ENCODE measurements at places on chromosomes 16 and 17.

DNA sequence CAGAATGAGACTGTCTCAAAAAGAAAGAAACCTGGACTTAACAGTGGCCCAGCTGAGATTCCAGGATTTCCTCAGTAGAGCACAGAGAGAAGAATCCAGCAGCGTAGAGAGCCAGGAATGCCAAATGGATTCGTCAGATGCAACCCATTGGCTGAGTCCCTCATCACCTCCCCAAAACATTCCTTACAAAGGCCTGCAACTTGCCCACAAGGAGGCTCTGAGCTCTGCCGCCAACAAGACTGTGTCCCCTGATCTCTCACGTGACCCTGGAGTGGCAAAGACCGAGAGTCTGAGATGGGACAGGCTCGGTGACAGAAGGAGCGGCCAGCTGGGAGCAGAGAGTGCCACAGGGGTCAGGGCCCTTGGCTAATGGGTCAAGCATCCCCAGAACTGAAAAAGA is 6.9 kb upstream of the CHMP6 start:
- no peak for DNase-seq

GRCh38 chr17:80904036-80904753 is 87.4 kb upstream of the CHMP6 start:
- no peak for DNase-seq

DNA sequence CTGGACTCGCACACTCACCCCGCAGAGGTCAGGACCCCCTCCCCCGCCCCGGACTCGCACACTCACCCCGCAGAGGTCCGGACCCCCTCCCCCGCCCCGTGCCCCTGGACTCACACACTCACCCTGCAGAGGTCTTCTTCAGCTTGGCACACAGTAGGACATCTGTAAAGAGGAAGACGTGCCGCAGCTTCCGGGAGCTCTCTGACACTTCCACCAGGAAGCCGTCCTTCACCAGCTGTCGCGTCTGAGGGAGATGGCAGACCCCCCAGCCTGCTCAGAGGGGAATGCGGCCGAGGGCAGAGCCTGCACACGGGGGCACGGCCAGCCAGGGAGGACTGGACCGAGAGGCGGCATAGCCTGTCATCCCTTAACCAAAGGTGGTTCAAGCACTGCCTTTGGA is 72.9 kb downstream of the TIMM22 start:
- DNase-seq, result no peak

DNA sequence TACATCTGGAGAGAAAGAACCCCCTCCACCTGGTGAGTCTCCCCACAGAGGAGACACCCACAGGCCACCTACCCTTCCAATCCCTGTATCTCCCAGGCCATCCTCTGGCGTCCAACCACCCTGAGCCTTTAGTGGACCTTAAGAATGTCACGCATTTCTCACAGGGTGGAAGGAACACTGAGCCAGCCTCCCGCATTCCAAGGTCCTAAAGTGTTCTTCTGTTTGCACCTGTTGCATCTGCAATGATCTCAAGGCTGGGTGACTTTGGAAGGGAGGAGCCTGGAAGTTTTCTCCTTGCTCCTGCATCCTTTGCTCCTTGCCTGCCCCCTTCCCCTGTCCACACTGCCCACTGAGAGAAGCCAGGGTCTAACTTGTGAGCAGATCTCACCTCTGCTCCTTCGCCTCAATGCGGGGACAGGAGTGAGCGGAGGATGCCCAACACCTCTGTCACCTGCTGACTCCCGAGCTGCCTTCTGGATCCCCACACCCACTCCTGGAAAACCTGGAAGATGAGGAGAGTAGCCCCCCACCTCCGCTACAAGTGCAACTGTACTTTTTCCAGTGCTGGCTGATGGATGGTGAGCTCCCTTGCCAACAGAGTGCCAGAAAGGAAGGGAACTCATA is 3.7 kb downstream of the CHST5 start:
- DNase-seq, result no peak

DNA sequence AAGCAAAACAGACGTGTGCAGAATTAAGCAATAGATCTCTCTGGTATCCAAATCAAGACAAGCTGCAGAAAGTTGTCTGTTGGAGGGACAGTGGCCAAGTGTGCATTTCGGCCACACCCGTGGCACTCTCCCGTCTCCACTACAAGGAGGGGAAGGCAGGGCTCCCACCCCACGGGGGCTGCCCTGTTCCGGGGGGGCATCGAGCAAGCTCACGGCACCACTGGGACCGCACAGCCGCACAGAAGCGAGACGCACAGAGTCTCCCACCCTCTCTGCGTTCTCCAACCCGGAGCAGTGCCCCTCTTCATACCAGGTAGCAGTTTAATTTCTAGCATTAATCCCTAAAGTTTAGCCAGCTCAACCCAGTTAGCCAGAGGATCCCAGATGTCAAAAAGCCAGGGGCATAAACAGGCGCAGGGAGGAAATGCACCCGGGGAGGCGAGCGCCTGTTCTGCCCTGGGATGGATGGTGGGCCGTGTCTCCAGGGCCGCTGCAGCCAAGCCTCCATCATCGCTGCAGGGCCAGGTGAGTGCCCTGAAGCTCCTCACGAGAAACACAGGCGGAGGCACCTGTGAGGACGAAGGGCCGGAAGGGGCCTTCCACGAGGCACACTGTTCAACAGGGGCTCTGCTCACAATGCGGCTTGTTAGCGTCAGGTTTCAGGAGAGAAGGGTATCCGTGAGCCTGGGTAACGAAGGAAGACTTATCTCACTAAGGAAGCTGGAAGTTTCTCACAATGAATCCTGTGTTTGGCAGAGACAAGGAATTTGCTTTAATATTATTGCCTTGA is 42.1 kb upstream of the METRNL start:
- no peak for DNase-seq

DNA sequence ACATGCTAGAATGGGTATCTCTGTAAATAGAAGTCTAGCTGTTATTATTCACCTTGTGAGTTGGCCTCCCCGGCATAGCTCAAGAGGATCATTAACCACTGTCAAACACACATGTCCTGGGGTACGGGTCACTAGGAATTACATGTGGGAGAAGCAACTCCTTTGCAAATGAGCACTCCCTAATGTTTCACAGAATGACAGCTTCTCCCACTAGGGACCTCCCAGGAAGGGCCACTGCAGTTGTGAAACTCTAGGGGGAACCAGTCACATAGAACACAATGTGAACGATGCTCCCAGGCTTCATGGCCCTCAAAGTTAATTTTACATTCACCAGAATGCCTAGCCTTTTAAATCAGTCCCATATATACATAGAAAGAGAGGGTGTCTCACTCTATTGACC is 12.4 kb upstream of the ZNF19 start:
- no peak for DNase-seq

- no peak for DNase-seq
Observed at GRCh38 chr17:53135969-53136368, 686.8 kb upstream of the KIF2B start.

DNA sequence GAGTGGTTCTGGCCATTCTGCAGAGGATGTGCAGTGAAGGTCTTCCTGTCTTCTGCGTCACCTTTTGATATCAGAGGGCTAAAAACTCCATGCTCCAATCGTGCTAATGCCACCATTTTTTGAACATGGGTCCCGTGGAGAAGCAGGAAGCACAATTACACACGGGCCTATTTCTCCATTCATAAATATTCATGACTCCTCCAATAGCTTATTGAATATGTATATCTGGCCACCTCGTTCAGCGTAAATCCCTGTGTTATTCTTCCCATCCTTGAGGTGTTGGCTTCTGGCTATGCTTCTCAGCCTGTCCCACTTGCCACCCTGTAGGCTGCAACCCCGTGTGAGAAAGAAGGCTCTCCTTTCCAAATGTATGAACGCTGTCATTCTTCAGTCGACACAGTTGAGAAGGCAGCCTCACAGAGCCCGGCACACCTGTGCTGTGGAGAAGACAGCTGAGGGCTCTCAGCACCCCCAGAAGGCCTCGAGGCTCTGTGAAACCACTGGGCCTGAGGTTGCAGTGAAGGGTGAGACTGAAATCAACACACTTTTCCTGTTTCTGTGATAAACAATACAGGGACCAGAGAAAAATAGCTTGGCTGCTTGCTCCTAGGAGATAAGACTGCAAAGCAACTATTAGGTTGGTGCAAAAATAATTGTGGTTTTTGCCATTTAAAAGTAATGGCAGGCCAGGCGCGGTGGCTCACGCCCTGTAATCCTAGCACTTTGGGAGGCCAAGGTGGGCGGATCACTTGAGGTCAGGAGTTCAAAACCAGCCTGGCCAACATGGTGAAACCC is 4.9 kb upstream of the ANKRD40CL start:
- DNase-seq, result no peak

- DNase-seq, result no peak
Observed at GRCh38 chr16:79269211-79269863, 331.2 kb downstream of the MAF start.
